Stimulated activated CD4-positive, alpha-beta T cell treated with anti-CD3 and anti-CD28 coated beads, Interleukin-15, amount 100 ng/mL, for 24 hours (primary cell): ENCODE measurements at places on chromosomes 1 and 21.

- DNase-seq = no peak
These were observed 38.9 kb upstream of the IVNS1ABP start for GRCh38 chr1:185355947-185356346.

DNA sequence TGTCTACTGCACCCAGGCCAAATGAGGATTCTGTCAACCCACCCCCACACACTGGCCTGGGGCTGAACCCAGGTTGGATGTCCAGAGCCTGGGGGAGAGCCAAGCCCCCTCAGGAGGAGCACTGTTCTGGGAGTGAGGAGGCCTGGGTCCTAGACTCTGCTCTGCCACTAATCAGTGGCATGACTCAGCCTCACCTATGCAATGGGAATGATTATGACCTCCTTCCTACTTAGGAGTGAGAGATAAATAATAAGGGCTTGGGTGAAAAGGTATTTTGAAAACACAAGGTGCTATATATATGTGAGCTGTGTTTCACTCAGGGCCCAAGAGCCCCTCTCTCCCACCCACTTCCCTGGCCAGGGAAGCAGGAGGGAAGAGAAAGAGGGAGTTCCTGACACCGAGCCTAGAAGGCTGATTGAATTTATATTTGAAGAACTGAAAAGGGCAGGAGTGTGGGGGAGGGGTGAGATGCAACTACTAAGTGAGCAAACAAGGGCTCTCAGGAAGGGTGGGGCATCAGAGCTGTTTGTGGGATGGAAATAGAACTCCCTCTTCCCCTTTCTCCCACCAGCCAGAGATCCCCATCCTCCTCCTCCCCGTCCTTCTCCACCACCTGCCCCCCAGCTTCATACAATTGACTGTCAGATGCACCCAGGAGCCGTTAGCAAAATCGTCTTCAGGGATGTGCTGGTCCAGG is 8.2 kb downstream of the IGSF9 start:
- no peak for DNase-seq

DNA sequence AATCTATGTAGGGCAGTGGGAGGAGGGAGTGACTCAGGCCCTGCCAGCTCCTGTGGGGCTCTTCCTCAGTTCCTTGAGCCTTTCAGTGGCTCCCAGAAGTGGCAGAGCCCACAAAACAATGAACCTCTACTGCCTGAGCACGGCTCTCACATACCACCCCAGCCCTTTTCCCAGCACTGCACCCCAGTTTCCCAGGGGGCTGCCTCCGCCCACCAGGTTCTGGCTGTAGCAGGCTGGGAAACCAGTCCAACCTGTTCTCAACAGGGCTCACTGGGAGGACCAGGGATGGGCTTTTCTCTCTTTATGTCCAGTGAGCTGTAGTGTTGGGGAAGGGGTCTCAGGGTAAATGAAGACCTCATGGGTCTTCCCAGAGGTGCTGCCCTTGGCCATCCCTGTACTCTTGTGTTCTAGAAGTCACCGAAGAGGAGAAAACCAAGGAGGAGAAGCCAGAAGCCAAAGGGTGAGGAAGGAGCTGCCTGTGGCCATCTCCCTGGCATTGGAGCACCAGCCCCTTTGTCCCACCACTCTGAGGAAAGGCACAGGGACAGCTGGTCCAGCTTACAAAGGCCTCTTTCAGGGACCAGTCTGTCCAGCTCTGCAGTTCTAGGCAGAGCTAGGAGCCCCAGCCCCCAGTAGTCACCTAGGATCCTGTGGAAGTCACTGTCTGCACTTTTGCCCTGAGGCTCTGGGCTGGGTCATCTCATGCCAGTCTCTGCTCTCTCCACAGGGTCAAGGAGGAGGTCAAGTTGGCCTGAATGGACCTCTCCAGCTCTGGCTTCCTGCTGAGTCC is 3.5 kb downstream of the MARCKSL1 start:
- DNase-seq = no peak

- DNase-seq = no peak
These were observed 126.7 kb downstream of the CAMTA1 start for GRCh38 chr1:6911974-6912373.

DNA sequence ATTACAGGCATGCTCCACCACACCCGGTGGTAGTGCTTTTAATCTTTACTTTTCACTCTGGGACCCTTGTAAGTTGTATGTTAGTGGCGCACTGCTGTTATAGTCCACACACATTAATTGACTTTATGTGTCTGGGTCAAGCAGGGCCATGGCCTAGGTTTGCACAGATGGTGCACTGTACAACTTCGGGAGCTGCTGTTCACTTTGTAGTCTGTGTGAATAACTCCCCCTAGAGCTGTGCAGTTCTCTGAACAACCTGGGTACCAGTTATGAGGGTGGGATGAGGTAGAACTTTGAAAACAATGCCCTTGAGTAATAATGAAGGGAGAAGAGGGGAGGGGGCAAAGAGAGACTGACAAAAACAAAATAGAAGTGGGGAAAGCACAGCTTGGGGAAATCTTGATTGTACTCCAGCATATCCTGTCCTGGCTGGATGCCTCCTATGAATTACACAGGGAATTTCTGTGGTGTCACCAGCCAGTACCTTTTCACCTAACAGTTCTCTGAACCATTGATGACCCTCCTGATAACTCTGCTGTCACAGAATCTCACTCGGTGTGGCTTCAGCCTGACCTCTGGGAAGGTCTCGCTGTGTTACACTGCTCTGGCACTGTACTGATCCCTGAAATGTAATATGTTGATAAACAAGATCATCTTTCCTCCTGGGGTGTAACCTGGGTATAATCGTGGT is 2.2 kb downstream of the PTGFRN start:
- no peak for DNase-seq

- no peak for DNase-seq
These were observed 86.2 kb downstream of the SIK1 start for GRCh38 chr21:43340491-43341377.
